Activated CD8-positive, alpha-beta memory T cell treated with anti-CD3 and anti-CD28 coated beads for 4 hours (primary cell): ENCODE measurements at places on chromosomes 7 and 10.

- DNase-seq, result no peak
Measured at GRCh38 chr7:74115326-74115725, 31.7 kb downstream of the LIMK1 start.

DNA sequence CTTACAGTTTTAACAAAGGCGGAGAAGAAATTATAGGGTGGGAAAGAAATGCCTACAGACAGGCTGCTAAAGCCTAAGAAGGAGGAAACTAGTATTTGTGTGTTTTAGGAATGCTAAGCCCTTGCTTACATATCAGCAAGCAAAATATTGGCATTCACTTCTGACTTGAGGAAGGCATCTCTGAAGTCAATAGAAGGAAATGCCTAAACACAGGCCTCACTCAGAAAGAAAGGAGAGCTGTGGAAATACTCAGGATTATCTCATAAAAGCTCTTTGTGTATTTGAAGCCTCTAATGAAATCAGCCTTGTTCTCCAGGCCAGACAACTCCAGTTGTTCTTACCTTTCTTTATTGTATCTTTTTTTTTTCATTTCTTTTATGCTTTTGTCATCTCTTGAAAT, 158.0 kb downstream of the AUTS2 start:
- DNase-seq, result no peak

DNA sequence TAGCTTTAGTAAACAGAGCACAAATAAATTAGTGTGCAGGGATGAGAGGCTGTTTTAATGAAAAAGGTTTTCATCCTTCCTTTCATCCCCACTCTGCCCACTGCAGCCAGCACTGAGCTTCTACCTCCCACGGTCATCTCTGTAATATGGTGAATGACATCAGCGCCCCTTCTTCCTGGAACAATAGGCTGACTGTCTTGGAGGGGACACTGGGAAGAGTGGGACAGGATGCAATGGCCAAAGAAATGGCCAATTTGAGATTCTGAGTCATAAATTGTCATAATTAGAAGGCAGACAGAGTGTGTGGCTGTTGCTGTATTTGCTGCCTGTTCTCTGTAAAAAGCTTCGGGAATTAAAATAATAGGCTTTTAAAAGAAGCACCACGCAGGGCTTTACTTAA, 126.7 kb upstream of the CALN1 start:
- DNase-seq, result no peak

DNA sequence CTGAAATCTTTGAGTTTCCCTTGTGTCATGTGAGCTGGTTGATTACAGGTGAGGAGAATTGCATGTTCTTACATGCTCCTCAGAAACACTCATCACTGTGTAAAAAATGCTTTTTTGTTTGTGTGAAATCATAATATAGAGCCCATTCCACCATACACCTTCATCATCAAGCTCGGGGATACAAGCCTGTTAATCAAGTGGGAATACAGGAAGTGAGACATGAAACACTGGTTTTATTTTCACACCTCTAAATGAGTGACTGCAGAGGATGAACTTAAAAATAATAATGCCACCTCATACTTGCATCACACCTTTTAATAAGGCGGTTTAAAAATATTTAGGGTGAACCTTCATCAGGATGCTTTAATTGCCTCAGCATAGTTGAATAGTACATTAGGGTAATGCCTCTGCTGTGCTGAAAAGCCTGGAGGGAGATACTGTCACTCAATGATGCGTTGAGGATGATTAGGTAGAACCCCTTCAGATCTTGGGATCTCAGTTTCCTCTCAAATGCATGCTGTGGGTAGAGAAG, 164.6 kb downstream of the AUTS2 start:
- DNase-seq, result no peak

- DNase-seq, result no peak
Measured at GRCh38 chr10:125373546-125373945, 213.2 kb upstream of the CTBP2 start.

- no peak for DNase-seq
Measured at GRCh38 chr7:69199041-69199440, 399.2 kb upstream of the AUTS2 start.

DNA sequence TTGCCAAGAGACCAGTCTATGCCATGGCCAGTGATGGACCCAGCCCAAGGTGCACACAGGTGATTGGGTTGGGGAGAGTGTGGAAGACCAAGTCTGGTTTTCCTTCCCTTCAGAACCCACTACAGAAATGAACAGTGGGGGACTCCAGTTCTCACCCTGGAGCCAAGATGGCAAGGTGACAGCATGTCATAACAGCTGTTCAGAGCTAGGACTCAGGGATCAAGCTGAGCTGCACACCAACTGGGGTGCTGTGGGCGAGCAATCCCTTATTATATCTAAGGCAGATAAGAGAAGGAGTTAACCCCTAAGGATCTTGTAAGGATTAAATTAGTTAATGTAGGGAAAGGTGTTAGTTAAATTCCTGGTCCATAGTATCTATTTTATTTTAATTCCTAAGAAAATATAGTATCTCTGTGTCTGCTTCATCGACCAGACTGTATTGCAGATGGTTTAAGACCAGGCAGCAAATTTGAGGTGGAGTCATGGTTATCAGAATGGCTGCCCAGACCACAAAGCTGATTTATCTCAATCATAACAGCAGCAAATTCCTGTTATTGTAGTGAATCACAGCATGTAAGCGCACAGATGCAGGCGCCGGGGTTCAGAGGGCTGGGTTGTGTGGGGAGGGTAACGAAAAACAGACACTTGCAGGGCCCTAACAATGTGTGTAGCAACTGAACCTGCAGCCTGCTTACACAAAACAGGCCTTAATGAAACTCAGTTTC, 208.7 kb upstream of the ZNF32 start:
- DNase-seq, result no peak

- no peak for DNase-seq
Measured at GRCh38 chr10:126518218-126519080, 130.2 kb upstream of the ADAM12 start.

DNA sequence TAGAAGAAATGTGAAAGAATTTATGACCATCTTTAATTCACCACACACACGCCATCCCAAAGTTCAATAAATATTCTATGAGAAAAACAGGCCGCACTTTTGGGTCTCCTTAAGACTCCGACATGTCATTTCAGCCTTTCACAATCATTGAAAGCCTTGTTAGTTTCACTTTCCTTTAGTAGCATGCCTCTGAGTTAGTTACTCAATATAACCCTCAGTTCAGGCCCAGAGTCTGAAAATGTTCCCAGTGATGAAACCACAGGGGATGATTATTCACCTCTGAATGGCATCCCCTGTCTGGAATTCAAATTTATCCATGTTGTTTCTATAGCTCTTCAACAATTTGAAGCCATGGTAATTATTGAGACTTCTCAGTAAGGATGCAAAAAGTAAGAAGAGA, 278.1 kb upstream of the NRP1 start:
- no peak for DNase-seq

GRCh38 chr7:2974093-2974819, 69.4 kb downstream of the CARD11 start:
- DNase-seq, result no peak

GRCh38 chr10:5544216-5544805, 19.6 kb downstream of the CALML3 start:
- no peak for DNase-seq

GRCh38 chr7:109956916-109957315, 1134.0 kb upstream of the LRRN3 start:
- no peak for DNase-seq

DNA sequence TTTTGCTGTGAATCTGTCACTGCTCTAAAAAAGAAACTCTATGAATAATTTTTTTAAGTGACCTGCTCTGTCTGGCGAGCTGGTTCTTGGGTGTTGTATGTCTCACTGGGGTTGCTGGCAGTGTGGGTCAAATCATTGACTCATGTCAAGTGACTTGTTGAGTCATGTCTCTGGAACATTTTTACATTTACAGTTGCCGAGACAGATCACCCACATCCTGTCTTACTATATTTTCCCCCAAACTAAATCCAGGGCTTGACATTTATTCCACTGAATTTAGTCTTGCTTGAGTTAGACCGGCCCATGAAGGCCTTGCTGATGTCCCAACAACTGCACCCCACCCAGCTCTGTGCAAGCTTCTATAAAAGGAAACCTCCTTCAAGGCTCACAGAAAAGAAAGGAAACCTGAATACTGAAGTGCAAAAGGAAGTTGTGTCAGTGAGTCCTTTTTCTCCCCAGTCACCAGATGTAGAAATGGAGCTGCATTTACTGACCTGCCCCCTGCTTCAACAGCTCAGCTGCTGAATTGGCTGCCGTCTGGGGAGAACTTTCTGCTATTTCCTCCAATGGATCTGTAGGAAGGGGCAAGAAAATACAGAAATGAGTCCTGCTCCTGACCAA, 290.3 kb downstream of the TNS3 start:
- no peak for DNase-seq

- DNase-seq, result no peak
Measured at GRCh38 chr7:44727937-44728262, 20.7 kb upstream of the ZMIZ2 start.

DNA sequence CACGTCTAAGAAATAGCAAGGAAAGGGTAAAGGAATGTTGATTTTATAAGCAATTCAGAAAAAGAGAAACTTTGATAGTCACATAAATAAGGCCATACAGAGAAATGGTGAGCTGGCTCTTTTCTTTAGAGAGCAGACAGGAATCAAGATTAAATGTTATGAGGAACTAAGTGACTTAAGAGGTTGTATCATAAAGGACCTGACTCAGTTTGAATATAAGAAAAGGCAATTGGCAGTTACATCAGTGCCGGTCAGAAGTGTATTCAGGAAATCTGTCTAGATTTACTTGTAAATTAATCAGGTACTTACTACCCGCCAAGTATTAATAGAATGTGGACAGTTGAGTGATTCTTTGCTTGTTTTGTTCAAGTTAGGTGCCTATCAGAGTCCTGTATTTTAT, 2.1 kb downstream of the MRPL32 start:
- no peak for DNase-seq

DNA sequence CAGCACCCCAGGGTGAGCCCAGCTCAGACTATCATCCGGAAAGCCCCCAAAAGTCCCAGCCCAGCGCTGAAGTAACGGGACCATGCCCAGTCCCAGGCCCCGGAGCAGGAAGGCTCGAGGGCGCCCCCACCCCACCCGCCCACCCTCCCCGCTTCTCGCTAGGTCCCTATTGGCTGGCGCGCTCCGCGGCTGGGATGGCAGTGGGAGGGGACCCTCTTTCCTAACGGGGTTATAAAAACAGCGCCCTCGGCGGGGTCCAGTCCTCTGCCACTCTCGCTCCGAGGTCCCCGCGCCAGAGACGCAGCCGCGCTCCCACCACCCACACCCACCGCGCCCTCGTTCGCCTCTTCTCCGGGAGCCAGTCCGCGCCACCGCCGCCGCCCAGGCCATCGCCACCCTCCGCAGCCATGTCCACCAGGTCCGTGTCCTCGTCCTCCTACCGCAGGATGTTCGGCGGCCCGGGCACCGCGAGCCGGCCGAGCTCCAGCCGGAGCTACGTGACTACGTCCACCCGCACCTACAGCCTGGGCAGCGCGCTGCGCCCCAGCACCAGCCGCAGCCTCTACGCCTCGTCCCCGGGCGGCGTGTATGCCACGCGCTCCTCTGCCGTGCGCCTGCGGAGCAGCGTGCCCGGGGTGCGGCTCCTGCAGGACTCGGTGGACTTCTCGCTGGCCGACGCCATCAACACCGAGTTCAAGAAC, 1.1 kb downstream of the VIM start:
- peak; percentile 78 for DNase-seq

DNA sequence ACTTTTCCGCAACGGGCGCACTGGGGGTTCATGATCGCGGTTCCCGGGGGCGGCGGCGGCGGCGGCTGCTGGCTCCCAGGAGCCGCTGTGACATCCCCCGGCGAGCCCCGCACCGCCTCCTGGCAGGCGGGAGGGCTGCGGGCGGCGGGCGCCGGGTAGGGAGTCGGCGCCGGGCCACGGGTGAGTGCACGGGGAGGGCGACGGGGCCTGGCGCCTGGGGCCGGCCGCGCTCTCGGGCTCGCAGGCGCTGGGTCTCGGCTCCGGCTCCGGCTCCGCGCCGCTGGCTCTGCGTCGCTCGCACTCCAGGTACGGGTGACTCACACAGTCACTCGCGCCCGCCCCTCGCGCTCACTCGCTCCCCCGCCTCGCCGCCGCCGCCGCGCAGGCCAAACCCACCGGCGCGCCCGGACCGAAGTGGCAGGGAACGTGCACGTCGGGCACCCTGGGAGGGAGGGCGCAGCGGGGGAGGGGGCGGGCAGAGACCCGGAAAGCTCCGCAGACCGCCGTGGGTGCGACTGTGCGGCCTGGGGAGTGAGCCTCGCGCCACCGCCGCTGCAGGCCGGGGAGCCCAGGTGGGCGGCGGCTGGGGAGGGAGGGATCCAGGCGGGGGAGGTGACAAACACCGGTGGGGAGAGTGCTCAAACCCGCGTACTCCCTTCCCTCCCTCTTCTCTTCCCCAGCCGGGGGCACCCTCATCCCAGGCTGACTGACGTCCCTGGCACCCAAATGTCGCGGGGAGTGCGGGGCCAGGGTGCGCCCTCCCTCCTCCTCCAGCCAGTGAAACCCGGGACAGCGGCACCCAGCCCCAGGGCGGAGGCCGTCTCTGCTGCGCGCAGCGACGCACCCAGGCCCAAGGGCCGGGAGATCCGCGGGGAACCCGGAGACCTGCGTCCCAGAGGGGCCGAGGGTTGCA, 276.9 kb upstream of the NEBL start:
- DNase-seq, result no peak

- no peak for DNase-seq
Measured at GRCh38 chr7:20064974-20065862, 152.0 kb downstream of the MACC1 start.

DNA sequence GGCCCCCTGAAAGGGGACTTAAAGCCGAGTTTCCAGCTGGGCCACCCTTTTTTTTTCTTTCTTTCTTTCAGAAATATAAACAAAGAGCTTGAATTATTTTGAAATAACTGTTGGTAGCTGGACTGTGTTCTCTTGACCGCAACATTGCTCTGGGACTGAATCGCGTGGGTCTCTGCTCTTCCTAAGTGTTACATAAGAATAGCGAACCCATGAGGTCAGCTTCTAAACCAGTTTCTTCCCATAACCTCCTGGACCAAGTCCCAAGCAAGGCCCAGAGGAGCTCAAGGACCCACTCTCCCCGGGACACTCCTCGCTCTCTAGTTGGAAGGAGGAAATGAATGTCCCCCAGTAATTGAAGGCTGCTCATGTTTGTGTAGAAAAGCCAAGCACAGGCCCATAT, 91.1 kb downstream of the CXCL12 start:
- no peak for DNase-seq

- no peak for DNase-seq
Measured at GRCh38 chr10:85863301-85864172, 503.1 kb downstream of the GRID1 start.

DNA sequence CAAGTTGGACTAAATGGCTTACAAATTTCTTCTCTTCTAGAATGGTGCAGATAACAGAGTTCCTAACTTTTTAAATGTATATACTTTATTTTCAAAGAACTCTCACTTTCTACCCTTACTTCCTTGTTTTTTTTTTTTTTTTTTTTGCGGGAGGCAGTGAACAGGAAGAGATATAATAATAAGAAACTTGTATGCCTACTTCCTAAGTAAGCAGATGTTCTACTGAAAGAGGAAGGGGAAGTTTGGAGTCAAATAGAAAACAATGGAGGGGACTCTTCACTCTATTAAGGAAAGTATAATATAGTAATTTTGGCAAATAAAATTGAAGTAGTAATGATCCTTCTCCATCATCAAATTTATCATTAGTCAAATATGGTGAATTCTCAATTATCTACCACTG, 754.0 kb downstream of the KCNMA1 start:
- DNase-seq, result no peak

- no peak for DNase-seq
Measured at GRCh38 chr10:70541736-70542564, 60.6 kb downstream of the PRF1 start.
